CD8-positive, alpha-beta memory T cell (primary cell): ENCODE measurements at places on chromosomes 7 and 10. TPM values are rescaled to one million over a fixed set of nuclear protein-coding genes. Genes with fewer than 3 reads are reported as not detected.
A peak's percentile ranks its signal among the peaks of the same experiment; 100 is the strongest.

GRCh38 chr7:90816511-90817142 is 220.5 kb downstream of the CDK14 start:
- H3K36me3 ChIP-seq, result no peaks in the 10 kb centered on the region
- DNase-seq, result no peak
- no peak overlapping the region for H3K27ac ChIP-seq
- no peaks in the 10 kb centered on the region for H3K27me3 ChIP-seq

MSMB gene
- not detected for total RNA-seq

GRCh38 chr7:29140873-29141468 is 5.4 kb downstream of the CPVL start:
- no peak overlapping the region for H3K4me3 ChIP-seq
- no peaks in the 10 kb centered on the region for H3K4me1 ChIP-seq
- H3K36me3 ChIP-seq, result no peaks in the 10 kb centered on the region
- no peak for DNase-seq
- no peak overlapping the region for H3K27ac ChIP-seq
- H3K27me3 ChIP-seq, result no peaks in the 10 kb centered on the region

DNAH11 gene
- total RNA-seq, result not detected

DNA sequence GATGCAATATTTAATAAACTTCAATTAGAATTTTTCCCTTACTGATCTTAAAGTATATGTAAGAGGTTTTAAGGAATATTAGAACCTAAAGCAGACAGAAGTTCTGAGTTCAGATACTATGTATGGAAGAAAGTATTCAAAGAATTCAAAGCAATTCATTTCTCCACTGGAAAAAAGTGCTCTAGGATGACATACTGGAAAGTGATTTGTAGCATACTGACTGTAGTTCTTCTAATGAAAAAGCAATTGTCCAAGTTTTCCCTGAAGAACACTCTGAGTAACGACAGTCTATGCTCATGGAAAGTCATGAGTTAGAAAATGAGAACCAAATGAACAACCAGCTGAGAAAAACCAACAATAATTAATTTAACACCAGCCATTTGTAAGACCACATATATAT is 180.8 kb upstream of the SLC26A5 start:
- H3K27me3 ChIP-seq, result no peaks in the 10 kb centered on the region
- no peaks in the 10 kb centered on the region for H3K36me3 ChIP-seq
- H3K4me3 ChIP-seq, result no peak overlapping the region
- no peak for DNase-seq
- H3K4me1 ChIP-seq, result no peaks in the 10 kb centered on the region

CDHR3 gene
- total RNA-seq, result 0.55 TPM

WASHC2C gene
- total RNA-seq, result 23.4 TPM

DNA sequence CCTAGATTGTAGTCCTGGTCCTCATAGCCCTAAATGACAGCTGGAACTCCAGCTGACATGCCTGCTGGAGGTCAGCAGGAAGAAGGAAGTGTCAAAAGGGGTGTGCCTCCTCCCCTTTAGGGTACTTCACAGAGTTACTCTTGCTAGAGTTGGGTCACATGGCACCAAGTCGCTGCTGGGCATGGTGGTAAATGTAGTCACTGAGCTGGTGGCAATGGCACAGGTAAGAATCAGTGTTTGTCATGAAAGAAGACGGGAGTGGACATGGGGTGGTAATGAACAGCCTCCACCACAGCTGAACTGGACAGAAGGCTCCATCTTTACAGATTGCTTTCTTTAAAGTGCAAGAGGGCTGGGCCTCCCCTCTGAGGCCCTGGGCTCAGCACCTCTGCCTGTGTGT is 122.3 kb downstream of the ACTR3B start:
- no peak overlapping the region for H3K27ac ChIP-seq
- no peaks in the 10 kb centered on the region for H3K27me3 ChIP-seq
- no peak for DNase-seq
- no peaks in the 10 kb centered on the region for H3K4me1 ChIP-seq
- H3K36me3 ChIP-seq, result no peaks in the 10 kb centered on the region
- H3K4me3 ChIP-seq, result no peak overlapping the region

NACAD gene
- total RNA-seq, result 1.3 TPM

ANLN gene
- 29.1 TPM for total RNA-seq

- peaks cover 16% of the 10 kb centered on the region for H3K36me3 ChIP-seq
- no peak for DNase-seq
- no peak overlapping the region for H3K27ac ChIP-seq
Observed at GRCh38 chr7:44394636-44395035, 69.2 kb upstream of the CAMK2B start.

GRCh38 chr10:97498841-97499560 is at the start of gene UBTD1:
UBTD1 (plus strand) TSS chr10:97498924; CDS start chr10:97499204, 280 bp downstream.
- peak within 1 kb of the TSS; percentile 86 for H3K4me3 ChIP-seq
- H3K27me3 ChIP-seq, result no peaks in the 10 kb centered on the region
- peaks cover 35% of the 10 kb centered on the region for H3K4me1 ChIP-seq
- H3K27ac ChIP-seq, result peak within 1 kb of the TSS; percentile 81

DNA sequence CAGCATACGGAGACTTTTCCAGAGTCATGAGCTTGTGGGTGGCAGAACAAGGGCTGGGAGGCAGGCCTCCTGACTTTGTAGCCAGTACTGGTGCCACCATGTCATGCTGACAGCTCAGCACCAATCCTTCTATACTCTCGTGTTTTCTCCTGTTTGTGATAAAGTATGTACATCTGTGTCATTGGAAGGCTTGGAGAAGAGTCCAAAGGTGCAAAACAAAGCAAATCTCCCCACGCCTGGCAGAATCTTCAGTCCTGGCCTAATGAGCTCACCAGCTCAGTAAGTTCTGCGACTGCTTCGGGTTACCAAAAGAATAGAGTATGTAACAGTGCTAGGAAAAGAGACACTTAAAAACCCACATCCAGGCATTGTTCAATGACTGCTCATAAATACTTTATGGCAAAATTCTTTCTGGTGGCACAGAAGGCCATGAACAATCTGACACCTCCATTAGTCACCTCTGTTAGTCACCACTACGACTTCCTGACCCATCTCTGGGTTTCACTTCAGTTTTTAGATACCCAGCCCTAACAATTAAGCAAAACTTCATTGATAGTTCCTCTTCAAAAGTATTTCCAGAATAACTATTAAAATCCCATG is 24.5 kb downstream of the STEAP1 start:
- no peaks in the 10 kb centered on the region for H3K27me3 ChIP-seq
- no peak for DNase-seq
- H3K36me3 ChIP-seq, result no peaks in the 10 kb centered on the region
- no peak overlapping the region for H3K4me3 ChIP-seq
- H3K4me1 ChIP-seq, result no peaks in the 10 kb centered on the region

C10orf53 gene
- not detected for total RNA-seq

MRLN gene
- not detected for total RNA-seq

EEPD1 gene
- 0.66 TPM for total RNA-seq

- no peaks in the 10 kb centered on the region for H3K4me1 ChIP-seq
- no peaks in the 10 kb centered on the region for H3K36me3 ChIP-seq
- H3K27ac ChIP-seq, result no peak overlapping the region
- peaks cover 7% of the 10 kb centered on the region for H3K27me3 ChIP-seq
- H3K4me3 ChIP-seq, result no peak overlapping the region
- DNase-seq, result no peak
Observed at GRCh38 chr10:99467236-99467999, 37.0 kb upstream of the GOT1 start.

- H3K4me1 ChIP-seq, result peaks cover 19% of the 10 kb centered on the region
- peaks cover 11% of the 10 kb centered on the region for H3K27me3 ChIP-seq
- DNase-seq, result no peak
- H3K36me3 ChIP-seq, result no peaks in the 10 kb centered on the region
- peak overlapping the region; percentile 51 for H3K4me3 ChIP-seq
Observed at GRCh38 chr7:27095050-27095896, 527 bp downstream of the HOXA1 start.

GRCh38 chr10:48844616-48845015 is 95.0 kb downstream of the LRRC18 start:
- no peak overlapping the region for H3K27ac ChIP-seq
- DNase-seq, result no peak
- H3K36me3 ChIP-seq, result no peaks in the 10 kb centered on the region
- H3K4me3 ChIP-seq, result no peak overlapping the region
- H3K27me3 ChIP-seq, result no peaks in the 10 kb centered on the region

GRCh38 chr7:46428295-46428694 is 507.2 kb upstream of the IGFBP3 start:
- H3K27ac ChIP-seq, result no peak overlapping the region
- H3K36me3 ChIP-seq, result no peaks in the 10 kb centered on the region
- no peaks in the 10 kb centered on the region for H3K27me3 ChIP-seq
- no peak for DNase-seq
- H3K4me1 ChIP-seq, result no peaks in the 10 kb centered on the region
- no peak overlapping the region for H3K4me3 ChIP-seq

DNA sequence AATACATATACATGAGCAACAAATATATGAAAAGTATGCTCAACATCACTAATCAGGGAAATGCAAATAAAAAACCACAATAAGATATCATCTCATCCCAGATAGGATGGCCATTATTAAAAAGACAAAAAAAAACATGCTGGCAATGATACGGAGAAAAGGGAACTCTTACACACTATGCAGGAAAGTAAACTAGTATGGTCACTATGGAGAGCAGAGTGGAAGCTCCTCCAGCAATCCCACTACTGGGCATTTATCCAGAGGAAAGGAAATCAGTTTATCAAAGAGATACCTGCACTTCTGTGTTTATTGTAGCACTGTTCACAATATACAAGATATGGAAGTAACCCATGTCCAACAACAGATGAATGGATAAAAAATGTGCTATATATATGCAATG is 217.5 kb downstream of the SDK1 start:
- H3K4me3 ChIP-seq, result no peak overlapping the region
- H3K27ac ChIP-seq, result no peak overlapping the region
- no peak for DNase-seq
- no peaks in the 10 kb centered on the region for H3K27me3 ChIP-seq
- H3K36me3 ChIP-seq, result no peaks in the 10 kb centered on the region

GRCh38 chr7:105021352-105021751 is 7.3 kb downstream of the KMT2E start:
- no peak for DNase-seq
- no peaks in the 10 kb centered on the region for H3K27me3 ChIP-seq
- no peak overlapping the region for H3K27ac ChIP-seq
- peaks cover 74% of the 10 kb centered on the region for H3K4me1 ChIP-seq
- H3K4me3 ChIP-seq, result no peak overlapping the region
- no peaks in the 10 kb centered on the region for H3K36me3 ChIP-seq

GRCh38 chr10:125015356-125015944 is 73.5 kb downstream of the ZRANB1 start:
- no peak overlapping the region for H3K27ac ChIP-seq
- H3K4me1 ChIP-seq, result no peaks in the 10 kb centered on the region
- DNase-seq, result no peak
- H3K27me3 ChIP-seq, result no peaks in the 10 kb centered on the region
